Aorta (tissue), 5 donors: ENCODE measurements at places on chromosomes 2 and 18. TPM values are rescaled to one million over a fixed set of nuclear protein-coding genes. Genes with fewer than 3 reads are reported as not detected.

EVX2 gene
- polyA plus RNA-seq, result not detected

HNMT gene
- 102 TPM for polyA plus RNA-seq

RUFY4 gene
- not detected for polyA plus RNA-seq

GRCh38 chr18:70374154-70374553 is 85.3 kb downstream of the SOCS6 start:
- H3K27me3 ChIP-seq, result no peaks in the 10 kb centered on the region
- H3K4me3 ChIP-seq, result no peak overlapping the region
- H3K36me3 ChIP-seq, result no peaks in the 10 kb centered on the region
- no peak overlapping the region for H3K27ac ChIP-seq

DNA sequence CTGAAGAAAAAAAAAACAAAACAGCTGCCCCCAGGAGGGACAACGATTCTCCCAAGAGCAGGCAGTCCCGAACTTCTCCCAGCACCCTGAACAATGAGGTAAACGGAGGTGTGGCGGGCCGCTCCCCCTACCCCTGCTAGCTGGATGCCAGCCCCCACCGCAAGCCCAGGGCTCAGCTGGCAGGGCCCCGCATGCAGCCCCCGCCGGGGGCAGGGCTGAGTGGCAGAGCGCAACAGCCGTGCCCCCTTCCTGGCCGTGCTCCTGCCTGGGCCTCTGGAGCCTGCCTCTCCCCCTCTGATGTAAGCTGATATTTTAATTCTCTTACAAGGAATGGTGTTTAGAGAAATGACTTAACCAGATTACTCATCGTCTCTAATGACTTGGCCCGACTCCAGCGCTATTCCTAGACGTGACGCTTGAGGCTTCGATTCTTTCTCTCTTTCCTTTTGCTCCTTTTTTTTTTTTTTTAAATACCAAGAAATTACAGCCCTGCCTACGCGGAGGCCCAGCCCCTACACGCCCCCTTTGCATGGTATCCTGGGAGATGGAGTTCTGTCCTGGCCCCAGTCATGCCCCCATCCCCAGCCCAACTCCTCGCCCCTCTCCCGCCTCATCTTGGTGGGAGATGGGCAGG is 4.6 kb upstream of the ARID5A start:
- H3K4me3 ChIP-seq, result no peak overlapping the region
- peaks cover 4% of the 10 kb centered on the region for H3K4me1 ChIP-seq
- H3K36me3 ChIP-seq, result no peaks in the 10 kb centered on the region
- H3K27me3 ChIP-seq, result no peaks in the 10 kb centered on the region

GRCh38 chr2:157056200-157056676 is 201.3 kb upstream of the GALNT5 start:
- no peak overlapping the region for H3K4me3 ChIP-seq
- H3K27ac ChIP-seq, result no peak overlapping the region
- no peaks in the 10 kb centered on the region for H3K4me1 ChIP-seq
- no peaks in the 10 kb centered on the region for H3K36me3 ChIP-seq
- no peaks in the 10 kb centered on the region for H3K27me3 ChIP-seq
- DNase-seq, result no peak

- no peaks in the 10 kb centered on the region for H3K4me1 ChIP-seq
- H3K4me3 ChIP-seq, result no peak overlapping the region
- H3K36me3 ChIP-seq, result no peaks in the 10 kb centered on the region
- no peak for DNase-seq
Observed at GRCh38 chr2:95008306-95008705, 17.2 kb upstream of the MAL start.

DNA sequence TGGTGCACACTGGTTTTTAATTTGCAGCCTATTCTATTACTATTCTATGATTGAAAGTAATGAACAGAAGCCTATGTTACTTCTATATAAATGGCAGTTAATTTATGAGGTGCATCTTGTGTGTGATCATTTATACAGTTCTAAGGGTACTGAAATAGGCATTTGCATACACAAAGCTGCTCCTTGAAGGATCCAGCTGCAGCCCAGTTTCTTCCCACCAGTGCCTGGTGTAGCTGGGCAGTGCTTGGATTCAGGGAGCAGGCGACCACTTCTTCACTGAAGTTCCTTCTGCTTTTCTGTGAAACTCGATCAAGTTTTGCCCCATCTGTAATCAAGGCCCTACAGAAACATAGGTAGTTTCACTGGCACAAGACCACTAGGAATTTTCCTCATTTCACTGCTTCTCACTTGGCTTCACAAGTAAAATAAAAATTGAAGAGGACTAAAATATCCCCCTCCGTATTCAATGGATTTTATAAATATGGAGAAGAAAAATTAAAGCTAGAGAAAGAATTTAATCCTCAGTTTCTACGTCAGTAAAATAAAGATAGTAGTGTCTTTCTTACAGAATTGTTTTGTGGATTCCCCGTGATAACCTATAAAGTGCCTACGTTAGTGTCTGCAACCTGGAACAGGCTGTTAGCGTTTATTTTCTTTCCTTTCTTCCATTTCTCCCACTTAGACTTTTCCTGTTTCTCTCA is 1.7 kb upstream of the LPIN2 start:
- H3K27me3 ChIP-seq, result no peaks in the 10 kb centered on the region
- no peaks in the 10 kb centered on the region for H3K4me1 ChIP-seq

DNA sequence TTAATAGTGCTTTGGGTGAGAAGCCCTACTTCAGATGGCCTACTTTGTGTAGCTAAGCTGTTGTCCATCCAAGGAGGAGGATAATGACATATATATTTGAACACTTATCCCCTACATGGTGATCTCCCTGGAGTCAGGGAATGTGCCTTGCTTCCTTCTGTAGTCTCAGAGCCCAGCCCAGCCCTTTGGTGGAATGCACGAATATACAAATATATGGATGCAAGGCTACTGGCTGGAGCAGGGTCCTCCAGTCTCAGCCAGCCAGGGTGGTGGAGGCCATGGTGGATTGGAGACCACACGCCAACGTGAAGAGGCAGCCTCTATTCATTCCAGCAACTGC is 150.6 kb upstream of the RIOK3 start:
- H3K27me3 ChIP-seq, result no peaks in the 10 kb centered on the region
- H3K36me3 ChIP-seq, result no peaks in the 10 kb centered on the region
- H3K4me3 ChIP-seq, result no peak overlapping the region
- H3K27ac ChIP-seq, result no peak overlapping the region
- no peak for DNase-seq
- H3K4me1 ChIP-seq, result no peaks in the 10 kb centered on the region

- DNase-seq, result no peak
- no peaks in the 10 kb centered on the region for H3K36me3 ChIP-seq
- no peak overlapping the region for H3K4me3 ChIP-seq
Observed at GRCh38 chr2:37560863-37561614, 110.4 kb downstream of the CDC42EP3 start.

DNA sequence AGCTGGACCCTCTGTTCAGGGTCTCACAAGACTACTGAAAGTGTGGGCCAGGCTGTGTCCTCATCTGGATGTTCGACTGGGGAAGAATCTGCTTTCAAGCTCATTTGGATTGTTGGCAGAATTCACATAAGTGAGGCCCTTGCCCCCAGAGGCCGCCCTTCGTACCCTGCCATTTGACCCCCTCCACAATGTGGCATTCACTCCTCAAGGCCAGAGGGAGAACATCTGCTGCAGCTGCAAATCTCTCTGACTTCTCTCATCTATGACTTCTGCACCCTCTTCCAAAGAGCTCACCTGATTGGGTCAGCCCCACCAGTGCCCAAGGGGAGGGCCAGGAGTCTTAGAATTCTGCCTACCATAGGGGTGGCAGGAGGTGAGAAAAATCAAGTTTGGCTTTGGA is 3.9 kb upstream of the CNDP2 start:
- no peak for DNase-seq
- no peak overlapping the region for H3K4me3 ChIP-seq
- H3K36me3 ChIP-seq, result no peaks in the 10 kb centered on the region
- H3K27me3 ChIP-seq, result no peaks in the 10 kb centered on the region

DNA sequence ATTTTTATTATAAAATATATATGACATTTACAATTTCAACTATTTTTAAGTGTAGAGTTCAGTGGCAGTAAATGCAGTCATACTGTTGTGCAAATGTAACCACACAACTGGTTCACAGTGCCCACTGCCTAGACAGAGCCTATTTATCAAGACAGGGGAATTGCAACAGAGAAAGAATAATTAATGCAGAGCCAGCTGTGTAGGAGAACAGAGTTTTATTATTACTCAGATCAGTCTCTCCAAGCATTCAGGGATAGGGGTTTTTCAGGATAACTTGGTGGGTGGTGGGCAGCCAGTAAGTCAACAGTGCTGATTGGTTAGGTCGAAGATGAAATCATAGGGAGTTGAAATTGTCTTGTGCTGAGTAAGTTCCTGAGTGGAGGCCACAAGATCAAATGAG is 200.3 kb downstream of the NYAP2 start:
- H3K4me1 ChIP-seq, result no peaks in the 10 kb centered on the region
- no peaks in the 10 kb centered on the region for H3K27me3 ChIP-seq
- no peak overlapping the region for H3K27ac ChIP-seq

DNA sequence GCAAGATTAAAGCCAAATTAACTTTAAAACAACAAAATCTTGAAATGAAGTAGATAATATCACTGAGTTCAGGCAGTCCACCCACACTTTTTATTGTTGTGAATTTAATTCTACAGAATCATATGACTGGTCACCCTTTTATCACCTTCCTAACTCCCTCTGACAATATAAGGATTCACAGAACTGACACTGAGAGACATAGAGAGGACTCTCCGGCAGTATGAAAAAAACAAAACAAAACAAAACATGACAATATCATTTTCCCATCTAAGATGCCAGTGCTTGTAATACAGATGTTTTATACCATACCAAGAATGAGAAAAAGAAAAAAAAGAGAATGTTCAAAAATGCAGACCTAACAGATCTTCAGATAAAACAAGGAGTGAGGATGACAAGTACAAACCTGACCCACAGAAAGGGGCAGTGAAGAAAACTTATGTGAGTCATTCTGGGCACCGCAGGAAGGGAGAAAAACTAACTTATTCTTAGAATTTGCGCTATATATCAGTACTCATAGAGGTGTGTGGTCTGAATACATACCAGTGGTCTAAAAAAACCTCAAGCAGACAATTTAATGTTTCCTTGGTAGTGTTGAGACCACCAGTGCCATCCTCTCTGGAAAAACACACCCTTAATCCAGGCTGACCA is 136.6 kb downstream of the ZAP70 start:
- H3K27ac ChIP-seq, result no peak overlapping the region
- no peak for DNase-seq
- H3K36me3 ChIP-seq, result no peaks in the 10 kb centered on the region
